Tongue (tissue), 3 donors: ENCODE measurements at places on chromosomes 4 and X. TPM values are rescaled to one million over a fixed set of nuclear protein-coding genes. Genes with fewer than 3 reads are reported as not detected.

- DNase-seq = peak; percentile 24
Observed at GRCh38 chr4:75306506-75306905, 207.7 kb downstream of the RCHY1 start.

GRCh38 chr4:113141901-113142346 lies 92.5 kb downstream of the ANK2 start:
- peak; percentile 27 for DNase-seq

DNA sequence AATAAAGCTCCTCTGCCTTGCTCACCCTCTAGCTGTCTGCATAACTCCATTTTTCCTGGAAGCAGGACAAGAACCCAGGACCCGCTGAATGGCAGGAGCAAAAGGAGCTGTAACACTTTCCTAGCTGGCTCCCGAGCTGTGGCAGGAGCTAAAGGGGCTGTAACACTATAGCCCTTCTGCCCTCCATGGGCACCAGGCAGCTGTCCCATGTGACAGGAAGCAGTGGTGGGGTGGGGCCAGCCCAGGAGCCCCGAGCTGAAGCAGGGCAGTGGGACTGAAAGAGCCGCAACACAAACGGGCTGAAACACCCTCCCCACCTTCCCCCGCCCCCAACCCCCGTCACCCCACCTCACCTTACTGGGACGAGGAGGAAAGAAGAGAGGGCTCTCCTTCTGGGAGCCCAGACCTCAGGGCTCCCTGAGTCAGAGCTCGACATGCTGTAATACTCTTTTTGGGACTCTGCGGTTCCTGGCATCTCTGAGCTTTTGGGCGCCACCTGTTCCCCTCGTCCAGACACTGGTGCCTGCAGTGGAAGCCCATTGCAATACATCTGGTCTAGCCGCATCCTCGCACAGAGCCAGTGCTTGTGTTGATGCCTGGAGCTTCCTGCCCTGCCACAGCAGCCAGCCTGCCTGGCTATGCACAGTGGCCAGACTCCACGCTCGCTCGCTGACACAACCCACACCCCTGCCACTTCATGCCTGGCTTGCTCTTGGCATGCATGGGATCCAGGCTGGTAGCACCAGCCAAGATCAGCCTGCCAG lies 39.4 kb downstream of the PPM1K start:
- peak; percentile 25 for DNase-seq

DNA sequence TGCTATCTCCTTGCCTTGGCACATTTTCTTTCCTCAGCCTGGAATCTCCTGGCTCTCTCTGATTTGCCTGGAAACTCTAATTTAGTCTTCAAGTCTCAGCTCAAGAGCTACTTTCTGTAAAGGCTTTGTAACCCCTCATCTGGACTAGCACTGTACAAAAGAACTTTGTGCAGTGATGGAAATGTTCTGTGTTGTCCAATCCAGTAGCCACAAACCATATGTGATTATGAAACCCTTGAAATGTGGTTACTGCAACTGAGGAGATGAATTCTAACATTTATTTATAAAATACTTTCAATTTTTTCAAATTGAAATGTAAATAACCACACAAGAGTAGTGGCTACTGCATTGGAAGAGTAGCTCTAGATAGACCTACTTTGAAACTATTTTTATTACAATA lies 66.6 kb upstream of the HS3ST1 start:
- DNase-seq = no peak

BMPR1B gene
- 42.5 TPM for total RNA-seq

TACR3 gene
- total RNA-seq = 5.9 TPM

- DNase-seq = peak; percentile 7
Observed at GRCh38 chr4:4868040-4868757, 8.7 kb downstream of the MSX1 start.

- DNase-seq = no peak
Observed at GRCh38 chr4:40619600-40619999, 10.1 kb downstream of the RBM47 start.

DNA sequence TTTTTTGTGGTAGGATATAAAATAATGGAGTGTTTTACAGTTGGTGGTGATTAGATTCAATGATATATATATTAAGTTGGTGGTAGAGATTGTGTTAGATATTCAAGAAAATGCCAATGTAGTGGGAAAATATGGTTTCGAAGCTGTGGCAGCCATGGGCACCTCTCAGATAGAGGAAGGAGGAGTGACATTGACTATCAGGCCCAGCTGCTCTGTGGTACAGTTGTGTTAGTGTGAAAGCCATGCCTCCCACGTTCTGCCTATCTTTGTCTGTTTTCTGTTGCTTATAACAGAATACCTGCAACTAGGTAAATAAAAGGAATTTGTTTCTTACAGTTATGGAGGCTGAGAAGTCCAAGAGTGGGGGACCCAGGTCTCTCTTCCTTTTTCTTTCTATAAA lies 101.9 kb downstream of the ARHGAP10 start:
- DNase-seq = no peak

- no peak for DNase-seq
Observed at GRCh38 chrX:13654116-13654515, 1.2 kb downstream of the TCEANC start.
